Stimulated activated effector memory CD8-positive, alpha-beta T cell treated with anti-CD3 and anti-CD28 coated beads, Interleukin-12 subunit alpha, Interleukin-12 subunit beta, amount 100 ng/mL, for 72 hours (primary cell): ENCODE measurements at places on chromosomes 2 and 18.
A peak's percentile ranks its signal among the peaks of the same experiment; 100 is the strongest.

DNA sequence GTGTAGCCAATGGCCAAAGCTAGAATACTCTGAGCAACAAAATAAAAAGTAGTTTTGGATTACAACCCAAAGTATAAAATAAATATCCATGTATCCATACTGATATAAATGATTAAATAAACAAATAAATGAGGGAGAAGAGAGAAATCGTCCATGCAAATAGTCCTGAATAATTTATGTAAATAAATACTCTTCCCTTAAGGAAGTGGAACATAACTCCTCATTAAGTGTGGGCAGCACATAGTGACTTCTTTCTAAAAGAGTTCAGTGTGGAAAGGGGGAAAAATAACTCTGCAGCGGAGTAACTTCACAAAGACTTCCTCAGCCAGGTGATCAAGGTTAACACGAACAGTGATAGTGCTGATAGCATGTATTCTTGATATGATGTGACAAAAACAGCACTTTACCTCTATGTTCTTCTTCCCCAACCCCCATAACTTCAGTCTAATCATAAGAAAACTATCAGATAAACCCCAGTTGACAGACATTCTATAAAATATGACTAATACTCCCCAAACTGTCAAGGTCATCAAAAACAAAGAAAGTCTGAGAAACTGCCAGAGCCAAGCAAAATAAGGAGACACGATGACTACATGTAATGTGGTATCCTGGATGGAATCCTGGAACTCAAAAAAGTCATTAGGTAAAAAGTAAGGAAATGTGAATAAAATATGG is 30.7 kb downstream of the METTL8 start:
- no peak for DNase-seq

- DNase-seq, result no peak
Measured at GRCh38 chr2:13046557-13047165, 329.9 kb downstream of the TRIB2 start.

DNA sequence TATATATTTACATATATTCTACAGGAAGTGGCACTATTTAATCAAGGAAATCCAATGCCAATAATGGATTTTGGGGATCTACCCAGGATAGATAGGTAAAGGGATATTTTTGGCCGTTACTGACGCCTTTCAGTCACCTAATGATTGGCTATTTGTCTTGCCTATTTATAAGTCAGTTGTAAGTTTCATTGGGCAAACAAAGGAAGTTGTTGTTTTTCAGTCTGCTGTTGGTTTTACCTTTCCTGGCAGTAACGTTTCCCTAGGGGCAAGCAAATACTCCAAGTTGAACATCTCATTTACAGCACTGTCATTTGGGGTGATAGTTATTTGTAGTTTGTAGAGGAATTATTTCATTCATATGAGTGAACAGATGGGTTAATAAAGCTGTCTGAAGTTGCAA is 17.0 kb upstream of the LANCL1 start:
- DNase-seq, result no peak

DNA sequence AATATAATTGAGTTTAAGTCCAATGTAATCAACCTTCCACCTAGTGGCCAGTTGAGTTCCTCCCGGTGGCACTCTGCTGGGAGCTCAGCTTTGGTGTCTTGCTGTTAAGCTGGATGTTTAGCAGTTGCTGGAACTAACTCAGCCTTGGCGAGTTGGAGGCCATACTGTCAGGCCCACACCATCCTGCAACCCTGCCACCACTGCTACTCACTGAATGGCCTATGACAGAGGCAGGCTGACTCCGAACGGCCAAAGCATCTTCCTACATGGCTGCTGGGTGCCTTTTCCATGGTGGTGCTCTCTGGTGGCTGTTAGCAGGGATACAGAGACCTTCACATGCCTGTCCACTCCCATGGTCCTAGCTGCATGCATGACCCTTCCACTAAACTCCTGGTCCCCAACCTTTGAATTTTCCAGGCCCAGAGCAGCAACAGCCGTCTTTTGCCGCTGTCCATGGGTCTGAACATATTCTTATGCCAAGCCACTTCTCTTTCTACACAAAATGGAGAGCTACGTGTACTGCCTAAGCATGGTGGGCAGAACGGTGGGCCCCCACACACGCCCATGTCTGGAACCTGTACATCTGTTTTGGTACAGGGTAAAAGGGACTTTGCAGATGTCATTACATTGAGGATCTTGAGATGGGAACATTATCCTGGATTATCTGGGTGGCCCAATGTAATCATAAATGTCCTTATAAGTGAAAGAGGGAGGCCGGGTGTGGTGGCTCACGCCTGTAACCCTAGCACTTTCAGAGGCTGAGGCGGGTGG is 15.0 kb upstream of the TRAF3IP1 start:
- DNase-seq, result no peak

DNA sequence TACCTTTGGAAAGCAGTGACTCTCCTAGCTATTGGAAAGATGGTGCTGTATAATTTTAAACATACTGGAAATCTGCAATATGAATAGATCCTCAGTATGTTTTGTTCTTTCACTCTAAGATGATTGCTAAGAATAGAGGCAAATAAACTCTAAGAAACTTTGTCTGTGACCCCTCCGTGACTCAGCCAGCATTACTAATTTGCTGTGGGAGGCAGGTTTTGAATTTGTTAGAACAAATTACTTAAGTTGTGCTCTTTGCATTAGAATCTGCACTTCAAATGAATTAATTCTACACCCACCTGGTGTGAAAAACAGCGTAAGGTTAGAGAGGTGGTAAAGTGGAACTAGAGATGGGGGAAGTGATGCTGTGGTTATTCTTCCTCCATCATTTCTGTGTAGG is 142.2 kb downstream of the RAPGEF4 start:
- no peak for DNase-seq

DNA sequence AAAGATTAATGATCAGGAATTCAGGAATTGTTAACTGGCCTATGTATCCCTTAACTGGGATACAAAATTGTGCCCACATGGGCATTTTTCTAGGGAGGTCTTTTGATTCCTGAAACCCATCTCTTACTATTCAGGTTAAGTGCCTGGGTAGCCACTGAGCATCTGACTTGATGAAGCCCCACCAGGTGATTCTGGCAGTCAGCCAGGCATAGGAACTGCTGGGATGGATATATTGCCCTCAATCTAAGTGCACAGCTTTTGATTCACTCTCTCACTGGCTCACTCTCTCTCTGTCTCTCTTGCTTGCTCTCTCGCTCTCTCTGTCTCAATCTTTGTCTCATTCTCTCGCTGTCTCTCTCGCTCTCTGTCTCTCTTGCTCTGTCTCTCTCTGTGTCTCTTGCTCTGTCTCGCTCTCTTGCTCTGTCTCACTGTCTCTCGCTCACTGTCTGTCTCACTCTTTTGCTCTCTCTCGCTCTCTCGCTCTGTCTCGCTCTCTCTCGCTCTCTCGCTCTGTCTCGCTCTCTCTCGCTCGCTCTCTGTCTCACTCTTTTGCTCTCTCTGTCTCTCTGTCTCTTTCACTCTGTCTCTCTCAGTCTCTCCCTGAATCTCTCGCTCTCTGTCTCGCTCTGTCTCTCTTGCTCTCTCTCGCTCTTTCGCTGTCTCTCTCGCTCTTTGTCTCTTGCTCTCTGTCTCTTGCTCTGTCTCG is 22.3 kb downstream of the INPP1 start:
- no peak for DNase-seq

- DNase-seq, result no peak
Measured at GRCh38 chr18:57826252-57826651, 23.1 kb upstream of the ATP8B1 start.

GRCh38 chr2:227416701-227417100 is 29.0 kb upstream of the SCYGR1 start:
- no peak for DNase-seq

- DNase-seq, result peak; percentile 26
Measured at GRCh38 chr2:28955467-28955866, 25.6 kb upstream of the TOGARAM2 start.

DNA sequence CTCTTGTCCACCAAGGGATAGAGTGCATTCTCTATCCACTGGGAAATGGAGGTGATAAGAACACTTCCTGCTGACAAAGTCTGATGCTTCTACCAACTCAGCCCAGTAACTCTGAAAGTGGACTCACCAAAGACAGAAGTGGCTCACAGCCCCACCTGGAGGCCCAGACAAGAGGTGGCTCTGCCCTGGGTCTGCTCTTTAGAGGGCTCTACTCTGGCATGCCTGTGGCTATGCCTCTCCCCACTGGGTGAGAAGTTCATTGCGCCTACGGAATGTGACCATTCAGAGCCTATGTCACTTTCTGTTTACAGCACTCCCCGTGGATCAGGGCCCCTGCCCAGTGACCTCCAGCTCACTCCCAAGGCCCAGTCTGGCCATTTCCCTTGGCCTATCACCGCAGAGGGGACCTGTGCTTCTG is 13.5 kb upstream of the XDH start:
- no peak for DNase-seq

DNA sequence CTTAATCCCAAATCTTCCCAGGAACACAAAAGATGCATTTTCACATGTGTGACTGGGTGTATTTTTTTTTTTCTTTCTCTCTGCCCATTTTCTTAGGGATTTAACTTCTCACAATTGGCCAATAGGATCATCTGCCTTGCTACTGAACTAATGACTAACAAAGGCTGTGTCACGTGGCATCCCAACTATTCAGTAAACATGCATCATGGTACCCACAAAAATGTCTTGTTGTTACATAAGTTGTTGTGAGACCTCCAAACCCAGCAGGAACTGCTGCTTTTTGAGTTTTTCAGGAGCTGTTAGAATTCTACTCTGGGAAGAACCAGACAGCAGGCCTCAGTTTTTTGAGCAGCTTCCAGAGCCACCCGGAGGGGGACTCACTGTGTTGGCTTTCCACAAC is 31.9 kb downstream of the GAD1 start:
- no peak for DNase-seq

GRCh38 chr2:222887124-222887523 is 26.3 kb downstream of the ACSL3 start:
- DNase-seq, result no peak

DNA sequence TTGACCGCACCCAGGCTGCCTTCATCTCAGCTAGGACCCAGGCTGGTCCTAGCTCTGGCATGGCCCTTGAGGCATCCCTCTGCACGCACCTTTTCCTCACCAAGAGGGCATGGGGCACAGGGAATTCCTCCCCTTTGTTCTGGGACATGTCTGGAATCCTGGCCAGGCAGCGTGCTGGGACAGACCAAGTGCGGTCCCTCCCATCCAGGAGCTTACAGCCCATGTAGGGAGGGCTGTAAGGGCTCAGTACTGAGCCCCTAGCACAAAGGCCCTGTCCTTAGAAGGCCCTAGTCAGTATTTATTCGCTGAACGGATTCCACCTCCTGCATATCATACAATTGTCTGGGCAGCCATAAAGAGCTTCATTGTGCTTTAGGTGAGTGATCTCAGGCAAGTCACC is 3.0 kb downstream of the TMEM37 start:
- no peak for DNase-seq

DNA sequence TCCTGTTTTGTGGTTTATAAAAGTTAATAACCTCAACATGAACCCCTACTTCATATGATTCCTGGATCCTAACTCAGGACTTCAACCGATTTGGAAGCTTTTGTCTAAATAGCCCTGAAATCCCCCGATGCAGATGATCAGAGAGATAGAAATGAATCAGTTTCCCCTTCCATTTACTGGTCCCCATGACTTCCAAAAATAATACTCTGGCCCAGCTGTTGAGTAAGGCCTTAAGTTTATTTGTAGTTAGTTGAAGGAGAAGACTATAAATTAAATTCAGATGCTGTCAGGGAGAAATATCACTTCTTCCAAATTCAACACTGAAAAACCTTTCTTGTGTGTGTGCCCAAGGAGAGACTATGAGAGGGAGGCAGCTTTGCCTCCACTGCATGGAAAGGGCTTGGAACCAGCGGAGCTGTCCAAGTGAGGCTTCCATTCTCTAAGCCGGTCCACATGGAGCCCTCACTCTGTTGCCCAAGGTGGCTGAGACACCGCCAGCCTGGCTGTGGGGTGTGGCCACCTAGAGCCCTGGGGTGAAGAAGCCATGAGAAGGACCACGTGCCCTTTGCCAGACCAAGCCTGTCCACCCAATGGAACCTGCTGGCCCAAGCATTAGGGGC is 53.6 kb downstream of the PIEZO2 start:
- DNase-seq, result no peak

DNA sequence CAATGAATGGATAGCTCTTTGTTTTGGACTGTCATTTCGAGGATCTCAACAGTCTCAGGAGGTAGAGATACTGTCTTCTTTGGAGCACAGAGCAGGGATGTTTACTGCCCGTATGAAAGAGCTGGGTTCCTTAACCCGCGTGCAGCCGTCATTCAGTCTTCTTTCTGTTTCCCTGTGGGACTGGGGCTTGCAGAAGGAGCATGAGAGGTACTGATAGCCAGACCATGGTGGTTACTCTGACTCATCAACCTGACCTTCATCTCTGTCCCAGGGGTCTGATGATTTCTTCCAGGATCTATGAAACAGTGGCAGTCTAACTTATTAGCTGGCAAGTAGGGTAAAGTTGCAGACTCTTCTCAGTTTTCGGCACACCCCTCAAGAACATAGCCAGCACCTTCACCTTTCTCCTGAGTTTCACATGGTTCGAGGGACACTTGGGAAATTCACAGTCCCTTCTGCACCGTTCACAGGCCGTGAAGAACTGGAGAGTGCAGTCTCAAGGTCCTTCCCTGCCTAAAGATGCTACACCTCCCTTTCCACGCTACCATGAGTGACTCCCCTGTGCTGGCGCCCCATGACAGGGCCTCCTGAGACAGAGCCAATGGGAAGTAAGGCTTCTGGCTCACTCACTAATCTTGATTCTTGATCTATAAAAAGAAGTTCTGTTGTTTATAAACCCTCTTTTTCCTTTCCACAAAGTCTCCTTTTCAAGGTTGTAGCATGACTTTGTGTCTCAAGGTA is 226.2 kb downstream of the MC4R start:
- DNase-seq, result no peak

DNA sequence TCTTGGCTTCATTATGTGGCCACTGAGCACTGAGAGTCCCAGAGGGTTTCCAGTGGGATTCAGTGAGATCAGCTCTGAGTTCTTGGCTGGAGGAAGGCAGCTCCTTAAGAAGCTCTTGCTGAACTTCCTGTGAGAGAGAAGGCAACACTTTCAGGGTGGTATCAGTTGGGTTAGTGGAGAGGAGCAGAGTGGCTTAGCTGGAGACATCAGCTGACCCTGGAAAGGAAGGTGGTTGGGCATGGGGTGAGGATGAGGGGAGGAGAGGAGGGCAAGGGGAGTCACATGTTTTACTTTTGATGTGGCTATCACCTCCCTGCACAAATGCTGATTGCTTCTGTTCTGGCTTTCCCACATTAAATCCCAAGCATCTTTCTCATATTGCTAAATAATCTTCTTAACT is 95.1 kb downstream of the ACOXL start:
- DNase-seq, result no peak

- DNase-seq, result no peak
Measured at GRCh38 chr2:128642821-128643220, 324.2 kb upstream of the HS6ST1 start.

- DNase-seq, result peak; percentile 67
Measured at GRCh38 chr18:49723648-49724180, 89.6 kb downstream of the ACAA2 start.

GRCh38 chr2:173030561-173031490 is 44.8 kb upstream of the MAP3K20 start:
- no peak for DNase-seq

GRCh38 chr2:171109020-171109419 is 51.7 kb downstream of the TLK1 start:
- no peak for DNase-seq
